ENCODE measurements at places on chromosomes 1 and 21.

- DNase-seq, result no peak
Measured at GRCh38 chr1:199877526-199878384, 149.8 kb upstream of the NR5A2 start.

GRCh38 chr1:940107-941014 is 16.6 kb downstream of the SAMD11 start:
- peak; percentile 63 for DNase-seq

- DNase-seq, result peak; percentile 97
Measured at GRCh38 chr1:19209990-19210771, at the start of gene UBR4. Gene UBR4, minus strand, starts transcription at chr1:19210266. Its CDS starts 18 bp downstream, at chr1:19210248.

DNA sequence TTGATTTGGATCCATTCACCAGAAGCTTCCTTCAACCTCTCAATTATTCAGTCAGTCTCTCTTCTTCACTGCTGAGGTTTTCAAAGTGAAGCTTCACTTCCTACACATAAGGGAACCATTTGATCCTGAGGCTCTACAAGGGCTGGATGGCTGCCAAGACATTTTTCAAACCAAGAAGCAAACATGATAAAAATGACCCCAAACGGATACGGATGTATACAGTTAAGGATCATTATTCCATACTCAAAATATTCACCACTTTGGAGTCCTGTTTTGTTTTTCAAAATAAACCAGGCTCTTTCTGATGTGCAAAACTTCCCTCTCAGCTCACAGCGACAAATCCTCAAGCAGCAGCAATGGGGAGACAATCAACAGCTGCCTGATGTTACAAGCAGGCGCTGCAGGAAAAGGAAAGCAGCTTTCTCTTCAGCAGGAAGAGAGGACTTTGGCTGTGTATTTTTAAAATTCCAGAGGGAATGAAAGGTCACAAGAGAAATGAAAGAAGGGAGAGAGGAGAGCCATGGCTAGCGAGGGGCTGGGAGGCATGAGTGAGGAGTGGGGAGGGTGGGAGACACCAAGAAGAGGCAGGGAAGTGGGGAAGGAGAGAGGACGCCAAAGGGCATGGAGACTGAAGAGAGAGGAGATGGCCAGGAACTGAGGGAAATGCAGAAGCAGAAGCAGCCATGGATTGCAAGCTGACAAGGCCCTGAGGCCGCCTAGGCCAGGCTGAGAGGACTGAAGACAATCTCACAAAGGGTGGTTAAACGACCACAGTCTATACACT is 145.4 kb downstream of the SLC45A1 start:
- peak; percentile 79 for DNase-seq

GRCh38 chr1:6519935-6520671 is 28.6 kb upstream of the PLEKHG5 start:
- no peak for DNase-seq

Measured in hematopoietic multipotent progenitor cell treated with erythropoietin and hydrocortisone succinate and interleukin-3 and kit ligand, for 6 days (in vitro differentiated cells).